ENCODE measurements at places on chromosomes 3 and 15.

DNA sequence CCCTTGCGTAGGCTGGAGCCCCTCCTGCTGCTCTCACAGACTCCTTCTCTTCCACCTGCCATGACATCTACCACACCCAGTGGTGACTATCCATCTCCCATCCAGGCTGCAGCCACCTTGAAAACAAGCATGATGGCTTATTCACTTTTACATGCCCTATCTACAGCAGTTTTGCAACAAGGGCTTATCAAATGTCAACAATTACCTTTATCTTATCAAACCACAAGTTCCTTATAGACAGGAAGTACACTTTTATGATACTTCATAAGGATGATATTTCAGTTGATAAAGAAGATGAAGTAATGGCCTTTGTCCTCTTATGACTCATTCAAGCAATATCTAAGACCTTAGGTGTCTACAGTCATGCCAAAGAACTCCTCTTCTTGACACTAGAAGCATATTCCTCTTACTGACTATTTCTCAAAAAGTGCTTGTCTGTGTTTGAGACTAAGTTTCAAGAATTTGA is 125.3 kb upstream of the SPRED1 start:
- no peak for DNase-seq

GRCh38 chr15:83890587-83890986 is 236.7 kb downstream of the ADAMTSL3 start:
- no peak for DNase-seq

DNA sequence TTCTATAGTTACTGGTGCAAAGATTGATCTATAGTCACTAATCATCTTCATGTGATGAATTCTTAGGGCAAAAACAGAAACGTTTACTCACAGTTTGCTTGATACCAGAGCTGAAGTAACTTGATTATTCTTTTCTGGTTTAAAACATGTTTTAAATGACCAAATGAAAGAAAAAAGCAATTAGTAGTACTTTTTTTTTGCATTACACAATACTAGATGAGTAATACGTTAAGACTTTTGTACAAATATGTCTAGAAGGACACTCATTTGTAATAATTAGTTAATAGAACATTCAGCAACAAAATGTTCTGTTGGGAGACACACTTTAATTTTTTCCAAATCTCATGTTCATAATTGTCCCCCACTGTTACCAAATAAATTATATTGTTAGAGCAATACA is 523.2 kb downstream of the SOX2 start:
- no peak for DNase-seq

- DNase-seq = no peak
These were observed 6.2 kb downstream of the CORO2B start for GRCh38 chr15:68584756-68585573.

- DNase-seq = no peak
These were observed 9.1 kb downstream of the VPS8 start for GRCh38 chr3:184821034-184821433.

DNA sequence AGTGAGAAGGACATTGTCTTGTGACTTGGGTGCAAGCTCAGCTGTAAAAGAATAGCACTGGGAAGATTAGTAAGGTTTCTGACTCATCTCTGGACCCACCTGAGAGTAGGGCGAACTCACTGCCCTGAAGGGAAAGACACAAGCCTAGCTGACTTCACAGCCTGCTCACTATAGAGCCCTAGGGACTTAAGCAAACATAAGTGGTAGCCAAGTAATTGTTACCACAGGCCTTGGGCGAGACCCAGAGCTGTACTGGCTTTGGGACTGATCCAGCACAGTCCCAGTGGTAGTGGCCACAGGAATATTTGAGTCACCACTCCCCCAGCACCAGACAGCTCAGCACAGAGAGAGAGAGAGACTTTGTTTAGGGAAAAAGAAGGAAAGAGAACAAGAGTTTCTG is 429.9 kb downstream of the TBL1XR1 start:
- peak; percentile 85 for DNase-seq

DNA sequence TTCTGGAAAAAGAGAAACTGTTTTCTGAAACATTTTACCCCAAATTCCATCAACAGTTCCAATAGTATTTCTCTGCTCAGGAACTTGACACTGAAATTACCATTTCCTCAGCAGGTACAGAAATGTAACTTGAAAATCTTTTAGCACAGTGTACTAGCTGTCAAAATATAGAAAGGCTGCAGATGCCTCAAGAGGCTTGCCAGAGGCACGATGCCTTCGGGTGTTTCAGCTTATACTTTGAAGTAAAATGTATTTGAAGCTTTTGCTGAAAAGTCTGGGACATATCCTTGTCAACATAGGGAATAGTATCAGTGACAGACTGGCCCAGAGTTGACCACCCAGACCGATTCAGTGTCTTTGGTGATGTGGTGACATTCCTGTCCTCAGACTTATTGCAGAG is 154.4 kb upstream of the CHRM5 start:
- DNase-seq = no peak

GRCh38 chr3:126311338-126311978 is 45.8 kb downstream of the KLF15 start:
- DNase-seq = no peak

DNA sequence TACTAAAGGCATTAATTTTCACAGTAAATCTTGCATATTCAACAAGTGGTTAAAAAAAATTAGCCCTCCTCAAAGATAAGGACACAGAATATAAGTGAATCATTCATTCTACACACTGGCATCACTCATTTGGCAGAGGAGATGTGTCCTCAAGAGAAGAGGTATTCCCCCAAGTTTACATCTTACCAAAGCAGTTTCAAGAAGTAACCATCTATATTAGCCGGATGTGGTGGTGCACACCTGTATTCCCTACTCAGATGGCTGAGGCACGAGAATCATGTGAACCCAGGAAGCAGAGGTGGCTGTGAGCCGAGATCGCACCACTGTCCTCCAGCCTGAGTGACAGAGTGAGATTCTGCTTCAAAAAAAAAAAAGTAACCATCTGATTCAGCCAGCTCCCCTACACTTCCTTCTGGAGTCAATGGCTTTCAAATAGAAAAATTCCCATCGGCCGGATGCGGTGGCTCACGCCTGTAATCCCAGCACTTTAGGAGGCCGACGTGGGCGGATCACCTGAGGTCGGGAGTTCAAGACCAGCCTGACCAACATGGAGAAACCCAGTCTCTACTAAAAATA is 15.4 kb downstream of the RAF1 start:
- DNase-seq = no peak

DNA sequence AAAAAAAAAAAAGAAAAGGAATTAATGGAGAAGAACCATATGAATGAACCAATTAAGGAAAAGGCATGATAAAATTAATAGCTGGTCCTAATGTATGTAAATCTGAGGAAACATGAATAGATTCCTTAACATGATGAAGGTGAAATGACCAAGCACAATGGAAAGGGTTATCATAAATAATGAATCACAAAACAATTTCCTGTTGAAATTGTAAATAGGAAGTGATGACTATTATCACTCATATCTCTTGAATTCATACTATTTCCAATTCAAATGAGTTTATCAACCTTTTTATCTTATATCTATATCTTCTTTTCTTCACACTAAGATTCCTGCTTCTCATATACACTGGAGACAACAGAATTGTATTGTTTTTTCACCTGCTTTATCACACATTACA is 32.0 kb downstream of the AADACL2 start:
- no peak for DNase-seq

GRCh38 chr15:53710906-53711305 is 48.6 kb downstream of the WDR72 start:
- no peak for DNase-seq

- no peak for DNase-seq
These were observed 2.7 kb upstream of the PCCB start for GRCh38 chr3:136247436-136247835.

DNA sequence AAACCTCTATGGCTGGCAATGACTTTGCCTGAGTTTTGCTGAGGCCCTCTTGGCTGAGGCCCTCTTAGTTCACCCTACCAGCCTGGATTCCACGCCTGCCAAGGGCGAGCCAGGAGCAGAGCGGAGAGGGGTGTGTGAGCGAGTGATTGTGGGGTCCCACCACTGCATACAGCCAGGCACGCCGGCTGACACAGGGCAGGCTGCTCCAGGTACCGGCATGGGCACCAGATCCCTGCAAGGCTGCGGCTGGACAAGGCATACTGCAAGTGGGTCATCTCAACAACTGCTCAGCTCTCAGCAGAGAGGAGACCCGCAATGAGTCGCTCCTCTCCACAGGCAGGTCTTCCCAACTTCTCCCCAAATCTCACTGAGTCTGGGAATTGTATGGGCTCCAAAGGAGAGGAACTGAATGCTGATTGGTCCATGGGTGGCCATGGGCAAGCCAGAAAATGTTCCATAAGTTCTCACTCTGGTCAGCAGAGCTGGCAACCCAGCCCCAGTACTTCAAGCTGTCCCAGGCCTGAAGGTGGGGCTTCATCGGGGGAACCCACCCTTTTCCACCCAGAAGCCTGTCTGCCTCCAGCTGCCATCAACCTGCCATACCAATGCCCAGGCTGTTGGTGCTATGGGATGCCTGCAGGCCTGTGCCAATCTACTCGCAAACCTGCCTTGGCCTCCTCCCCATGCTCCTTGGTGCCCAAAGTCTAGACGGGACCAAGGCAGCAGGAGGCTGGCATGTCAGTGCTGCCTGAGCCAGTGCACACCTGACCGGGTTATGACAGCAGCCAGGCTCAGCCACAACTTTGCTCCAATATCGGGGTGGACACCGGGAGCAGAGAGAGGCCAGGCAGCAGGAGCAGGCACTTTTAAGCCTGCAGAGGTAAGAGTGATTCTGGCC is 1273.6 kb upstream of the GBE1 start:
- no peak for DNase-seq

DNA sequence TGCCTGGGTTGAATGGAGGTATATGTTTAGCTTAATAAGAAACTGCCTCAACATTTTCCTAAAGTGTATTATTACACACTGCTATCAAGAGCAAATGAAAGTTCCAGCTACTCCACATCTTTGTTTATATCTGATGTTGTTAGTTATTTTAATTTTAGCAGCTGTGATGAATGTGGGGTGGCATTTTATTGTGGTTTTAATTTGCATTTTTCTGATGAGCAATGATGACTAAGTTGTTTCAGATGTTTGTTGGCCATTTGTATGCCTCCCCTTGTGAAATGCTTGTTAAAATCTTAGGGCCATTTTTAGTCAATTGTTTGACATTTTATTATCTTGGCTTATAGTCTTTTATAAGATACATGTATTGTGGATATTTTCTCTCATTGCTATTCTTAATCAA is 260.4 kb upstream of the SLCO3A1 start:
- no peak for DNase-seq
